ENCODE measurements at places on chromosomes 2 and 18.

GRCh38 chr2:199847181-199847864 is 3.7 kb downstream of the FTCDNL1 start:
- DNase-seq = no peak

DNA sequence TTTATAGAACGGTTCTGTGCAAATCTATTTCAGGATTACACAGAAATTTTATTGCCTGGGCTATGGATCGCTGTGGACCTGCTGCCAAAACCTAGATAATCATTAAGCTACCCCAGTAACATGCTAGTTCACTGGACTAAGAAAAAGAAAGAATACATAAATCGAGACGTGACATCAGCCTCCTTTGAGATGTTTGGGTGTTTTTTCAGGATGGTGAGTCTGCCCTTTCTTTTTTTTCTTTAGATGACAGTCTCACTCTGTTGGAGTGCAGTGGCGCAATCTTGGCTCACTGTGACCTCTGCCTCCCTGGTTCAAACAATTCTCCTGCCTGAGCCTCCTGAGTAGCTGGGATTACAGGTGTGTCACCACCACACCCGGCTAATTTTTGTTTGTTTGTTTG is 52.0 kb downstream of the FHOD3 start:
- DNase-seq = no peak

GRCh38 chr18:51029378-51029693 is 677 bp upstream of the SMAD4 start:
- DNase-seq = no peak

GRCh38 chr2:209938906-209939305 is 63.5 kb upstream of the RPE start:
- no peak for DNase-seq

GRCh38 chr2:196742685-196743084 is 56.8 kb downstream of the GTF3C3 start:
- no peak for DNase-seq

DNA sequence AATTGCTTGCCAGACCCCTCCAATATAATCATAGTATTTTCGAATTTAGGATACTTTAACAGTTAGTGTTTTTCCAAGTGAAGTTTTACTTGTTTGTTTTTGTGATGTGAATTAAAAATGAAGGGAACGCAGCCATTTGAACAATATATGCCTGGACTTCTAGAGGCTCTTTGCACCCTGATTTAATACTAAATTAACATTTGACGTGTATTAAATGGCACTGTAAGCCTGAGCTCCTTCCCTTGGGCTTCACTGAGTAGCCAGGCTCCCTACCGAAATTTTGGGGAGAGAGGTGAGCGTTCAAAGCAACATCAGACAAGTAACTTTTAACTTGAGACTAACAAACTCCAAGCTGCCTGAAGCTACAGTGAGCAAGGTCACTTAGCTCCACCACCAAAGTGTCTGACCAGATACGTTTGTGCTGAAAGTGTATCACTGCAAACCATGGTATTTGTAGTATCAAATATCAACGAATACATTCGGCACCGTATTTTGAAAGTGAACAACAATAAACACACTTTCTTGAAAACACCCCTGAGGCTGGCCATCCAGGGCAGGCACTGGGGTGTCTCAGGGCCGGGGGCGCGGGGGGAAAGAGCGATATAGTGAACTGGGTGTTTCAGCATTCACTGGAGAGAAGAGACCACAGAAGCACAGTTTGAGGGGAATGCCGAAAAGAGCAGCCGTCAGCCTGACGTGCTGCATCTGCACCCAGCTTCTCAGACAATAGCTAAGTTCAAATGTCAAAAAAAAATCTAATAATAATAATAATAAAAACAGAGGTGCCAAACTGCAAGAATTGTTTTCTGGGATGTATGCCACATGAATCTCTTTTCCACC is 7.7 kb upstream of the POU3F3 start:
- no peak for DNase-seq

DNA sequence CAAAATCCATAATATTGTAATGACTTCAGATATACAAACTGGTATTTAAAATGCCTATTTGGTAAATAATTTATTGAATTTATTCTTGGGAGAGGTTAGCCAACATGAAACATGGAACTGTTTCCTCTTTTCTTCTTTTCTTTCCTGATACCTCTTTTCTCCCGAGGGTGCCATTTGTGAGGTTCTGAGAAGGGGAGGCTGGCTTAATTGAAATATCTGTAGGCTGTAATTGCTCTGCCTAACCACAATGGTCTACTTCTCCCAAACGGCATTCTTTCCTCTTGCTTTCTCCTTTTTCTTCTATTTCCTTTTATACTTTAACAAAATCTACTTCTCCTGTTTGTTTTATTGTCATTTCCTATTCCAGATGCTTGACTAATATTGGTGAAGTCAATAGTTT is 114.9 kb downstream of the TCF4 start:
- DNase-seq = no peak

DNA sequence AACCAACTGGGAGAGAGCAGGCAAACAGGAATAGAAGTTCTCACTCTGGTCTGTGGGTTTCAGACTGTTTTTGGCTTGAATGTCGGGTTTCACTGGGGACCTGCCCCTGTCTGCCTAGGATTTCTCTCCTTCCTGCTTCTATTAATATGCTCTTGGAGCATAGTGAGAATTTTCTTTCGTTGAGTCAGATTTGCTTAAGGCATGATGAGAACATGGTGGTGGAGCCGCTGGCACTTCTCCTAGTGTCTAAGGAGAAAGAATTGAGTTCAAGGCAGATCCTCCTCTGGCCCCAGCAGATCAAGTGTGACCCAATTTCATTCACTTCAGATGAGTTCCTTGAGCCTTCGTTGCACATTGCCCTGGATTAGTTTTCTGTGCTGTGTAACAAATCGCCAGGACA is 103.9 kb upstream of the HS6ST1 start:
- DNase-seq = no peak

DNA sequence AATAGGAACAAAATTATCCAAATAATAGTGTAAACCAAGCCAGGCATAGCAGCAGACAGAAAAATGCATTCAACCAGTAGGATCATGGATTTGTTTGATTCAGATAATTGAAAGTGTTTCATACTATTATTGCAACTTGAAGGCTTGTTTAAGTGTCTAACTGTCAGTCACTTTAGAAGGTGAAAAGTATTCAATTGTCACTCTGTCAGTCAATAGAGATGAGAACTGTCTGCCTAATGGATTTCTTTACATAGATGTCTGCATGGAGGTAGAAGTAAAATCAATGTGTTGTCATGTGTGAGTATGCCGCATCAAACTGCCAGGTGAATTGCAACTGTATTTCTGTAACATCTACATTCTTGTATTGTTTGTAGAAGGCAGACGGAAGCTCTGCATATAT is 65.0 kb downstream of the ZNF407 start:
- no peak for DNase-seq

DNA sequence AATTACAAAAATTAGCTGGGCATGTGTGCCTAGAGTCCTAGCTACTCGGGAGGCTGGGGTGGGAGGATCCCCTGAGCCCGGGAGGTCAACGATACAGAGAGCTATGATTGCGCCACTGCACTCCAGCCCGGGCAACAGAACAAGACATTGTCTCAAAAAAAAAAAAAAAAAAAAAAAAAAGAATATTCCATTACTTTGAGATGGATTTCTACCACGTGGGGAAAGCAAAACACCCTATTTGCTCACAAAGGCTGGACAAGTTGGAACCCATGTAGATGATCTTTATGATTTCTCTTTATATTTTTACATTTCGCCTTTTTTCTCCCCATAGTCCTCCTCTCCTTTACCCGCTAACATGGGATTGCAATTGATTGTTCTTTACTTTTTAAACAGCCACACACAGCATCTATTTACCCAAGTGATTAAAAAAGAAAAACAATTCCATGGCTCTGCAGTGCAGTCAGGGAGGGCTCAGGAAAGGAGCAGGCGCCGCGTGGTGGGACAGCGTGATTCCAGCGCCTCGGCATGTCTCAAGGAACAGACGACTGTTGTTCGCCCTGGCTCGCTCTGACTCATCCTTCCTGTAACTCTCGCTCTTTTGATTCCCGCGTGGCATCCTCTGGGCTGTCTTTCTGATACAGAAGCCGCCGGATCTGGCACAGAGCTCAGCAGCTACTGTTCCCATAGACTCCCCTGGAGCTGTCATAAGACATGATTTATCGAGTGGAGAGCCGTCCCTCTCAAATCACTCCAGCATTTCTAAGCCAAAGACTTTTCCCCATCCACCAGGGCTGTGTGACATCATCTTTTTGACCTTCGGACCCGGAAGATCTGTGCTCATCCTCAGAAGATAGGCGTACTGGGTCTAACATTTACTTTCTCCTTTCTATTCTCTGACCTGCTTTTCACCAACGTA is 230.4 kb upstream of the AGAP1 start:
- no peak for DNase-seq

GRCh38 chr2:61018318-61018755 is 282 bp upstream of the PUS10 start:
- no peak for DNase-seq

Data from stimulated activated CD4-positive, alpha-beta T cell treated with anti-CD3 and anti-CD28 coated beads, Interleukin-2, amount 100 ng/mL, for 4 hours (primary cell).